Uterine smooth muscle cell (primary cell): ENCODE measurements at places on chromosomes 3 and 15. TPM values are rescaled to one million over a fixed set of nuclear protein-coding genes. Genes with fewer than 3 reads are reported as not detected.

Gene ATP13A5
- not detected in 2 replicates for total RNA-seq

Gene SLC41A3
- total RNA-seq, result 44.2 and 48.7 TPM in 2 replicates

Gene SLC28A2
- not detected in 2 replicates for total RNA-seq

Gene BMF
- total RNA-seq, result 2.4 and 3.1 TPM in 2 replicates

Gene DNAJC17
- 18.9 and 51.0 TPM in 2 replicates for total RNA-seq

Gene SAMD7
- total RNA-seq, result not detected in 2 replicates

Gene DNAH12
- total RNA-seq, result under 0.01 and 0.12 TPM in 2 replicates

Gene ROBO2
- 0.37 and 0.55 TPM in 2 replicates for total RNA-seq

Gene GANC
- 19.5 and 19.9 TPM in 2 replicates for total RNA-seq

Gene LRRC15
- total RNA-seq, result 0.55 and 0.87 TPM in 2 replicates

Gene GOLGA8G
- not detected in 2 replicates for total RNA-seq

Gene TMEM207
- total RNA-seq, result not detected in 2 replicates

Gene BCL2A1
- 4.9 and 27.1 TPM in 2 replicates for total RNA-seq

Gene AMIGO3
- total RNA-seq, result 1.1 TPM in 1 of 2 replicates, not detected in the other

Gene IGSF11
- 0.37 TPM in 1 of 2 replicates, not detected in the other for total RNA-seq

Gene LRRC2
- 1.9 and 7.4 TPM in 2 replicates for total RNA-seq

Gene CA12
- total RNA-seq, result 128 and 224 TPM in 2 replicates

Gene MCCC1
- 23.5 and 29.4 TPM in 2 replicates for total RNA-seq

Gene NR2E3
- total RNA-seq, result 0.22 and 0.25 TPM in 2 replicates

Gene IMPG2
- total RNA-seq, result 0.25 and 0.44 TPM in 2 replicates

Gene PPM1L
- 0.75 and 0.77 TPM in 2 replicates for total RNA-seq

Gene P2RY14
- not detected in 2 replicates for total RNA-seq

Gene PCNP
- 116 and 119 TPM in 2 replicates for total RNA-seq

Gene COL8A1
- total RNA-seq, result 17.8 and 62.4 TPM in 2 replicates

Gene TM4SF4
- not detected in 2 replicates for total RNA-seq

Gene LEKR1
- 0.37 and 1.3 TPM in 2 replicates for total RNA-seq

Gene GYG1
- total RNA-seq, result 41.4 and 42.3 TPM in 2 replicates

Gene GLT8D1
- 99.9 and 129 TPM in 2 replicates for total RNA-seq

Gene ALG3
- total RNA-seq, result 31.5 and 33.0 TPM in 2 replicates

Gene HTR3E
- not detected in 2 replicates for total RNA-seq

Gene SPATA12
- 0.11 TPM in 1 of 2 replicates, not detected in the other for total RNA-seq

Gene POLQ
- 6.5 and 18.6 TPM in 2 replicates for total RNA-seq

Gene RARB
- 26.4 and 44.8 TPM in 2 replicates for total RNA-seq
